Right lung (tissue), 10 donors: ENCODE measurements at places on chromosomes 12 and 14. TPM values are rescaled to one million over a fixed set of nuclear protein-coding genes. Genes with fewer than 3 reads are reported as not detected.
A peak's percentile ranks its signal among the peaks of the same experiment; 100 is the strongest.

GRCh38 chr12:104630230-104630670 is 173.5 kb downstream of the CHST11 start:
- no peak for DNase-seq

DNA sequence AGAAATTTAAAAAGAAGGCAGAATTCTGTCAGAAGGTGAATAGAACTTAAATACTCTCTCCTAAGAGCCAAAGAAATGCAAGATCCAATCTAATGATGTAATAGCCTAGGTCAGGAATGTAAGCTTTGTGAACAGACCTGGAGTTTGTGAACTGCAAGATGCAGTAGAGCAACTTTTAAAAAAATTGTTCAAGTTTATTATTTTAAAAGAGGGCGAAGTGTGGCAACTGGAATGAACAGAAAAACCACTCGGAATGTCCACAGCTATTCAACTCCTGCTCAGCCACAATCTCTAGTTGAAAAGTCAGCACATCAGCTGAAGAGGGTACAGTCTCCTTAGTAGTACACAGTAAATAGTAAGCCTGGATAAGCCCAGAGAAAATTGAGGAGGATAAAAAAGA is 228.8 kb downstream of the PPFIA2 start:
- no peak for DNase-seq

GRCh38 chr12:125187148-125187745 is 122.0 kb downstream of the AACS start:
- DNase-seq = no peak

DNA sequence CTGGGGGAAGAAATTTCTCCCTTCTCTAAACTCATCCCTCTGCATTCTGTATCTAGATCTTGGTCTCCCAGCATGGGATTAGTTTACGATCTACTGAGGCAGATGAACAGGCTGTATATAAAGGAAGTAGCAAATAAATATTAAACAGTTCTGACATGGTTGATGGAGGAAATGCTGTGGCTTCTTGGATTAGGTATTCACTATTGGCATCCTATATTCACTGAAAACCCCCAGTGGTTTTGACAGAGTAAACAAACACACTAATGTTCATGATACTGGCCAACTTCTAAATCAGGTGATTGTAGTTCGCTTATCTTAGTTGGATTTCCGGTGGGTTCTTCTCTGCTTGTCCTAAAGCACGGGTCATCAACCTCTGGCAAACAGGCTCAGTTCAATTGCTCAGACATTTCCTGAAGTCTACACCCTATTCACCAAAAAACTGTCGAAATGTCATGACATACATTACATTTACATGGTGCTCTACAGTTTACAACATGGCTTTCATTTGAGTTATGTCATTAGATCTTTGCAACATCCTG is 433.9 kb downstream of the EGLN3 start:
- DNase-seq = no peak

DNA sequence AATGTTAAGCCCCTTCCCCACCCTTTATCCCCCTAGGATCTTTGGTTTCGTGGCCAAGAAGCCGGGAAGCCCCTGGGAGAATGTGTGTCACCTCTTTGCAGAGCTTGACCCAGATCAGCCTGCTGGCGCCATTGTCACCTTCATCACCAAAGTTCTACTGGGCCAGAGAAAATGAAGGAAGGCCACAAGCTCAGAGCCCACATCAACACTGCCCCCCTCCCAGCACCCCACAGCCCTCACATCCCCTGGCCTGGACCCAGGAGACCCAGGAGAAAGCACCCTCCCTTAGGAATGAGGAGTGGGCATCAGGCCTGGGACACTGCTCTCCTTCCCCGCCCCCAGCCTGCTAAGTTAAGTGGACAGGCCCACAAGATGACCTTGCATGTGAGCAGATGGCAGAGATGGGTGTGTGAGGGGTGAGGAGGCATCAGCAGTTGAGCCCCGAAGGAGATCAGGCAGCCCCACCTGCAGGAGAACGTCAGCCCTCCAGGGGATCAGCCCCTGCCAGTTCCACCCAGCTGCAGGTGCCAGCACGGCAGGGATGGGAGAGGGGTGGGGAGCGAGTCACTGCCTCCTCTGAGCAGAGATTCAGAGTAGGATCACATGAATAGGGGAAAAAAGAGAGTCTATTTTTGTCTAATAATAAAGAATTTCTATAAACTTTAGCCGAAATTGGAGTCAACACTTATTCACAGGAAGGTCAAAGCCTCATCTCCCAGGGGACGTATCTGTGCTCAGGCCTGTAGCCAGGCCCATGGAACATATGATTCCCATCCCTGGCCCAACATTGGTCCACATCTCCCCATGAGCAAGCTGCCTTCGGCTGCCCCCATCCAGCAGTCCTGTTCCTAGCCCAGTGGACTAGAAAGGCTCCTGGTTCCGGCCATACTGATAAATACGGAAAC is 14.1 kb downstream of the TNS2 start:
- no peak for DNase-seq

Gene RBM23
- polyA plus RNA-seq = 95.6 TPM

Gene IAPP
- not detected for polyA plus RNA-seq

Gene CSRP2
- polyA plus RNA-seq = 25.1 TPM

Gene KERA
- polyA plus RNA-seq = 1.4 TPM

Gene SLC2A3
- 38.5 TPM for polyA plus RNA-seq

GRCh38 chr12:131606218-131606901 is 104.5 kb upstream of the SFSWAP start:
- DNase-seq = no peak

GRCh38 chr14:22251090-22251489 is 337.9 kb downstream of the DAD1 start:
- no peak for DNase-seq

Gene CEBPE
- 0.16 TPM for polyA plus RNA-seq

- DNase-seq = no peak
These were observed 17.9 kb downstream of the KCTD10 start for GRCh38 chr12:109459247-109459646.

Gene PLD4
- polyA plus RNA-seq = 3.1 TPM

Gene PLEKHD1
- 0.29 TPM for polyA plus RNA-seq

Gene TBPL2
- polyA plus RNA-seq = not detected

Gene ESR2
- 2.4 TPM for polyA plus RNA-seq

Gene TAS2R9
- not detected for polyA plus RNA-seq

- no peak for DNase-seq
These were observed 40.5 kb downstream of the RESF1 start for GRCh38 chr12:31999692-32000091.

GRCh38 chr12:81078469-81079196 is 754 bp downstream of the ACSS3 start:
- DNase-seq = no peak

Gene NFKBIA
- polyA plus RNA-seq = 87.7 TPM

DNA sequence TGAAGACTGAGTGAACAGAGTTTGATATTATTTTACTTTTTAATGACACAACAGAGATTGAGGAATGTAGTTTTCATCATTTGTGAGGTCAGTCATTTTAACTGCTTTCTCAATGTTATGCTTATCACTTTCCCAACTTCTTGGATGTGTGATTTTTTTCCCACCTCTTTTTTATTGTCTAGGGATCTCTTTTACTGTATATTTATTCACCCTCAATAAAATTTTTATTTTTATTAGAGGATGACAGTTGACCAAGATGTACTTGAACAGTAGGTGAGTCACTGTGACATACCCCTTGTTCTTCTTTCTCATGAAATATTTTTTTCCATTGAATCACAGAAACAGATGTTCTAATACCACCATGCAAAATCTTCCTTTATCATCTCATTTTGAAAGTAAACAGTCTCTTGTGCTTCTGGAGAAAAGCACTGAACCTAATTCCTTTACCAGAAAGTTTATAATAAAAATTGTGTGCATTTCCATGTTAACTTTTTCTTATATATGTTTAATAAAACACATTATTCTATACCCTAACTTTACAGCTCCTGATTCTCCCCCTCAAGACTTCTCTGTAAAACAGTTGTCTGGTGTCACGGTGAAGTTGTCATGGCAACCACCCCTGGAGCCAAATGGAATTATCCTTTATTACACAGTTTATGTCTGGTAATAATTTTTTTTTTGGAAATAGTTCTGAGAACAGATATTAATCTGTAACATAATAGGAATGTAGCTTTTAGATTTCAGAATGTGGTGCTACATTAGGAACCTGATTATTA is 65.9 kb downstream of the PTPRQ start:
- no peak for DNase-seq

- DNase-seq = no peak
These were observed 69.6 kb upstream of the KRAS start for GRCh38 chr12:25320123-25321006.

GRCh38 chr12:27575762-27576118 is 51.7 kb downstream of the PPFIBP1 start:
- no peak for DNase-seq

DNA sequence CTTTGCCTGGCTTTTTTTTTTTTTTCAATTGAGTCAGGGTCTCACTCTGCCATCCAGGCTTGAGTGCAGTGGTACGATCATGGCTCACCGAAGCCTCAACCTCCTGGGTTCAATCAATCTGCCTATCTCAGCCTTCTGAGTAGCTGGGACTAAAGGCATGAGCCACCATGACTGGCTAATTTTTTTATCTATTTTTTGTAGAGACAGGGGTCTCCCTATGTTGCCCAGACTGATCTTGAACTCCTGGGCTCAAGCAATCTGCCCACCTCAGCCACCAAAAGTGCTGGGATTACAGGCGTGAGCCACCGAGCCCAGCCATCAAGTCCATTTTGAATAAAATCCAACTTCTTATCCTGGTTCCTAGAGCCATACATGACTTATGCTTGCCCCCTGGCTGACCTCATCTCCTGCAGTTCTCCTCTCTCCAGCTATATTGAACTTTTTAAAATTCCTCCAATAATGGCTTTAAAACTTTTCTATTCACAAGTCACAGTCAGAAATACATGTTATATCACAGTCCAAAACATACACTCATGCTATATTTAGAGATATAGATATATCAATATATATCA is 10.4 kb upstream of the RND1 start:
- no peak for DNase-seq

DNA sequence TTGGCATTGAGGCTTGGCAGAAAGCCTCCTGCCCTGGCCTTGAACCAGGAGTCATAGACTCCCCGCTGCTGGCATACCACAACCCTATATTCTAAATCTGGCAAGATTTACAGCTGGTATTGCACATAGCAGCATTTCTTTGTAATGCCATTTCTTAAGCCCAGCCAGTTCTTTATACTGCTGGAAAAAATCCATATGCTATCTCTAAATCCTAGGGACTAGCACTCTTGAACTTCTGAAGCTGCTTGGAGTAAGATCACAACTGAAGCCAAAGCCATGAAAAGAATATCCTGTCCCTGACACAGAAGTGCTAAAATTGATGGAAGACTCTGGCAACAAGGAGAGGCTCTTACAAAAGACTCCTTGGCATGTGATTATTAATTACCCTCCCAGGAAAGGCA is 89.3 kb downstream of the KCNC2 start:
- peak; percentile 62 for DNase-seq

DNA sequence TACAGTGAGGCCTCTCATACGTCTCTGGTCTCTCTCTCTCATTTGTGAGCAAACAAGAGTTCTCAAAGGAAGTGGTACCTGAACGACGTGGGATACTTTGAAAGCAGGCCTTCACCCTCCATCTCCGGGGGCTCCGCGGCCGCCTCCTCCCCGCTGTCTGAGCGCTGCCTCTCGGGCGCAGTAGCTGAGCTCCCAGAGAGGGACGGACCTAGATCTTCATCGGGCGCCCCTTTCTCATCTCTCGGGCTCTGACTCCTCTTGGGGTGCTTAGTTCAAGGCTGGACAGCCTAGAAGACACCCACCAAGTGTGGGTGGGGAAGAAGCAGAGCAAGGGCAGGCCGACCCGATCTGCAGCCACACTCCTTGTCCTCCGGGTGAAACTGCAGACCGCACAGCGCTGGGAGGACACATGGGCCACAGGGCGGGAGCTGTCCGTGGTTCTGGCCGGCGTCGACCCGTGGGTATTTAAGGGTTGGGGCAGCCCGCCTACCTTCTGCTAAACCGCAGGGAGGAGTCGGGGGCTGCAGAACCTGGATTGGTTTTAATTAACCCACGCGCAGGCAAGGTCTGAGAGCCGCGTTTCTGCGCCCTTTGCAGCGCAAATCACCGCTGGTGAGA is 92.7 kb downstream of the PAH start:
- DNase-seq = peak; percentile 27

- no peak for DNase-seq
These were observed 77.1 kb downstream of the TTLL5 start for GRCh38 chr14:75738192-75738591.

DNA sequence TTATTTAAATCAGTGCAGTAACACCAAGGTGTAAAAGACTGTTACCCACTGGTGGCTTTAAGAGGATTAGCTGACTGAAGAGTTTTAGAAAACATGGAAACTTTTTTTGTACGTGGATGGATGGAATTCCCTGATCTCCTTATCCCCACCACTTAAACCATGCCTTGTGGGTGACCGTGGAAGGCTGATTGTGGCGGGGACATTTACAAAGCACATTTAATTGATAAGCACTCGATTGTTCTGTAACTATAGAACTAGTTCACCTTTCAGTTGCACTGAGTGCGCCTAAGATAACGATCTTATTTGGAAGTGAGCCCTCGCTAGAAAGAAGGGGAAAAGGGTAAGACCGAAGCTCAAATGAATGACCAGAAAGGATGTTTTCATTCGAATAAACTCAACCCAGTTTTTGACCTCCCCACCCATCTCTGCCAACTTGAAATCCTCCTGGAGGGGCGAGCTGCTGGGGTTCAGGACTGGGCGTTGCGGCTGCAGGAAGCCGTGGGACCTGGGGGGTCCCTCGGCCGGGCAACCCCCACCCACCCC is 688 bp upstream of the RASSF3 start:
- no peak for DNase-seq

Gene COL2A1
- polyA plus RNA-seq = 78.4 TPM

GRCh38 chr14:103897075-103897947 is 30.9 kb upstream of the TDRD9 start:
- DNase-seq = no peak

- DNase-seq = no peak
These were observed 85.2 kb downstream of the CCDC88C start for GRCh38 chr14:91332171-91332985.

- no peak for DNase-seq
These were observed 125.9 kb downstream of the ACSS3 start for GRCh38 chr12:81203671-81204204.

DNA sequence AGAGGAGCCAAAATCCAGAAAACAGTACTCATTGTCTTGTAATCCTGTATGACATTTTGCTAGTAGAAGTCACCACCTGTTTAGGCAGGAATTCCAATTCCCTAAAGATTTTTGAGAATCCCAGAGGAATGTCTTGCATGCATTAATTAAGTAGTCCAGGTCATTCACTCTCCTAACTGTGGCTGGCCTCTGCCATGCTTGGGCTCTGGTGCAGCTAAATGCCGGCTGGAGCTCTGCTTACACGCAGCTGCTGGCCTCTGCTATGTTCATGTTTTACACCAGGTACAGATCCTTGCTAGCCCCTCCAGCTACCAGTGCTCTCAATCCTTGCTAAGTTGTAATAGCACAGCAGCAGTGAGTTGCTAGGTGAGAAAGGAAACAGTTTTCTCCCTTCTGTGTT is 16.3 kb upstream of the HIF1A start:
- no peak for DNase-seq
